ENCODE measurements at places on chromosomes 7 and 10. TPM values are rescaled to one million over a fixed set of nuclear protein-coding genes. Genes with fewer than 3 reads are reported as not detected.
A peak's percentile ranks its signal among the peaks of the same experiment; 100 is the strongest.

The GPR141 gene
- 4.0 TPM for total RNA-seq

GRCh38 chr7:105295596-105296352 is 92.9 kb downstream of the SRPK2 start:
- no peak for DNase-seq

The GBX1 gene
- total RNA-seq: not detected

- no peak for DNase-seq
These were observed 58.7 kb downstream of the CABCOCO1 start for GRCh38 chr10:61721431-61721830.

DNA sequence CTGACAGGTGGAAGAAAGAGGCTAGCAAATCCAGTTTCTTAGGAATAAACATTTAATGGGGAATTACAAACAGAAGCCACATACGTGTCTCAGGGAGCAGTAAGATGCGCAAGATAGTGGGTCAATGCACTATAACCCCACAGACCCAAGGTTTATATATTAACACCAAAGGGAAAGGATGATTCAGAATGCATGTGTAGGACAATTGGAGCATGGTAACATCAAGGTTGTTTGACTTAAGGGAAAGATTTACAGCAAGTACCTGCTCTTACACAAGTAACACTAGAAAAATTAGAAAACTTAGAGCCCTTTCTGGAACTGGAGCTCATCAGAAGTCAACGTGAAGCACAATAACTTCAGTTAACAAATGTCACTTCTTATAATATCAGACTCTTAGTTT is 161.1 kb upstream of the ZWINT start:
- DNase-seq: no peak

DNA sequence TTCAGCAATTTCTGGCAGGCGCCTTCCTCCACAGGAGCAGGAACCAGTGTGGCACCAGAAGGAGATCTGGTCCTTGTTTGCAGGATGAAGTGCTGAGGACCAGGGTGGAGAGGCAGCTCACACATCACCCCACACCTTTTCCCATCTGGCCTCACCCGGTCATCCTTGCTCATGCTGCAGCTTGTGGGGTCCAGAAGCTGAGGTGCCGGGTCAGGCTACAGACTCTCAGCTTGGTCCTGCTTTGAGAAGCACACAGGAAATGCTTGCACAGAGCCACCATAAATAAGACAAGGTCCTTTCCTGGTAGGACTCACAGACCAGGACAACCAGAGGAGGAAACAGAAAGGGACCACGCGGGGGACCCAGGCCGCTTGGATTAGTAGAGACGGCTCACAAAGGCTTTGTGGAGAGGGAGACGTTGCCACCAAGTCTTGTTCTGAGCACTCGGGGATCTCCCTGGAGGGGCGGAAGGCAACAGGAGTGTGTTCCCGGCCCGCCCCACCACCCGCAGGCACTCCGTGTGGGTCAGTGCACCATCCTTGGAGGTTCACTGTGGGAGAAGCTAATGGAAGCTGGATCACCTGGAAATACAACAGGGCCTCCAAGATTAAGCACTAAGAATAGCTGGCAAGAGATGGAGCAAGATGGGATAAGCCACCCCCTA is 29.6 kb upstream of the EN2 start:
- DNase-seq: no peak

DNA sequence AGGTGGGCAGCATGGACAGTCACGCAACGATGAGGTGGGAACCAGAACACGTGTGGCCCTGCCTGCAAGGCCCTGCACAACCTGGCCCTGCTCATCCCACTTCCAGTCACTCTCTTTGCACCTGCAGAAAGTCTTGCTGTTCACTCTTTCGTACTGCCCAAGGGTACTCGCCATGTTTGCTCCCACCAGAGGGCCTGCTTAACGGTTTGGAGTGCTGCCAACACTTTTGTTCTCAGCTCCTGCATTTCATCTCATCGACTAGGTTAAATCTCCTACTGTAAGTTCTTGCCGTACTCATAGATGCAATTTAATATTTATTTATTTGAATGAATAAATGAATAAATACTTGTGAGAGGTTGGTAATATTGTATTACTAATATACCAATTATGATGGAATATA is 315.3 kb downstream of the SDK1 start:
- no peak for DNase-seq

- no peak for DNase-seq
These were observed 17.9 kb downstream of the MMP21 start for GRCh38 chr10:125757742-125758141.

DNA sequence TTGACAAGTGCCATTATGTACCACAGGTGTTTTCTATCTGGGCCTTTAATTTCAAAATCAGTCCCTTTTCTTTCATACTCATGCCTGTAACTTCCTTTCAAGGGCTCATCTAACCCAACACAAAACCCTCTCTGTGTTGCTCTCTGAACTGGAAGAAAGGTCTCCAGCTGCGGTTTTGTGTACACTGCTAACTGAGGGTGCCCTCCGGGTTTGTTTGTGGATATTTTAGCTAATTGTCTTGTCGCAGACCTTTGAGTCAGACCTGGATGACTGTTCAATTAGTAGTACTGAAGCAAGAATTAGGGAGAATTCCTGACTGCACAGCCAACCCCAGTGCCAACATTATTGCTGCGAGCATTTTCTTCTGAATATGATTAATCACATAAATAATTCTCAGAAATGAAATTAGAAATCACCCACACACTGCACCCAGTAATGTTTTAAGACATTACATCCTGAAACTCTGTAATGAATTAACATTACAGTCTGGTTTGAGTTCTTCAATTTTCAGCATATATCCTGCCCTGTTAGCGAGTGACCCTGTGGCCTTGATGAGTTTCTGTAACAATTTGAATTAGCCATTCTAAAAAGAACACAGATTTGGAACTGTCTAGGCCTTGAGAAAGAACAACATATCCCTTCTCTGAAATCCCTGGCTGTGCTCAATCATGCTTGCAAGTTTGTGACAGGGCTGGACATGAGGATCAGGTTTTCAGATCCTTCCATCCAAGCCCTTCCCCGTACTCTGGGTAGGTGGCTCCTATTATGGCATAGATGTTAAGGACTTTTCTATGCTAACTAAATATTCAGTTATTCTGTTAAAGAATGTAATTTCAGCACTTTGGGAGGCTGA is 460.1 kb downstream of the PLXDC2 start:
- DNase-seq: no peak

The BMPER gene
- 10.0 TPM for total RNA-seq

The WNT8B gene
- total RNA-seq: not detected

DNA sequence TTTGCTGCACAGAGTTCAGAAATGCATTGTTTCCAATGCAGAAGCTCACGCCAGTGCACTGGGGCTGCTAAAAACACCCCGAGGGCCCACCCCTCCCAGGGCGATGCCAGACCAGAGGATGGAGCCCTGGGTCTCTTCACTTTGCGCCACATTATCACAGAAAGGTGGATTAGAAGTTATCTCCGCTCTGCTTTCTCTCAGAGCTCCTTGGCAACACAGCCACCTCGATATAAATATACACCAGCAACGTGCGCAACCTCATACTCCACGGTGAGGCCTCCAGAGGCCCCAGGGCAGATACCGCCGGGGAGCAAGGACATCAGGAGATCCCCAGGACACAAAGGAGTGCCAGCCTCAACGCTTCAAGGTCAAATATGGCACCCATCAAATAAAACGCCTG is 121.0 kb upstream of the TBX20 start:
- no peak for DNase-seq

DNA sequence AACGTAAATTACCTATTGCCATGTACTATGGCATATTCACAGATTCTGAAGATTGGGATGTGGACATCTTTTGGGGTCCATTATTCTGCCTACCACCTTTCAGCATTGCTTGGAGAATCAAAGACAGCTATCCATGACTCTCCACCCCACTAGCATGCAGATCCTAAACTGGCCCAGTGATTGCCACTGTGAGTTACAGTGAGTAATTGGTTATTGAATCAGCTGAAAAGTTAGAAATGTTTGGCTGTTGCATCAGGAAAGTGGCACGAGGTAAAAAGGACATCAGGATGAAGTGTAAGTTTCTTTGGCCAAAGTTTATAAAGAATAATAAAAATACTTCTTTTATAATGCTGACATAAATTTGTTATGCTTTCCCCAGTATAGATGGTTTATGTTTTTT is 148.2 kb upstream of the ETV1 start:
- DNase-seq: no peak

The ELOVL3 gene
- total RNA-seq: 0.87 TPM

GRCh38 chr10:102419269-102420180 is 940 bp upstream of the PSD start:
- no peak for DNase-seq

The KIFBP gene
- 21.4 TPM for total RNA-seq

DNA sequence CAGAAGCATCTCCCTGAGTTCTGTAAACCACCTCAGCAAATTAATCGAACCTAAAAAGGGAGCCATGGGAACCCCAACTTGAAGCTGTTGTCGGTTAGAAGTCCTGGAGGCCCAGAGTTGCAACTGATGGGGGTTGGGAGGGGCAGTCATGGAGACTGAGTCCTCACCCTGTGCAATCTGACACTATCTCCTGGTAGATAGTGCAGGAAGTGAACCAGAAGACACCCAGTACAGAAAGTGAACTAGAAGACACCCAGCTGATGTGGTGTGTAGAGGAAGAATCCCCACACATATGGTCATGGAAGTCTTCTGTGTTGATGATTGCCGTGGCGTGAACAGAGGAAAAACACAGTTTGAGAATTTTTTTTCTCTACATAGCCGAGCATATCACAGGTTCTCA is 58.8 kb upstream of the SRRM3 start:
- no peak for DNase-seq

DNA sequence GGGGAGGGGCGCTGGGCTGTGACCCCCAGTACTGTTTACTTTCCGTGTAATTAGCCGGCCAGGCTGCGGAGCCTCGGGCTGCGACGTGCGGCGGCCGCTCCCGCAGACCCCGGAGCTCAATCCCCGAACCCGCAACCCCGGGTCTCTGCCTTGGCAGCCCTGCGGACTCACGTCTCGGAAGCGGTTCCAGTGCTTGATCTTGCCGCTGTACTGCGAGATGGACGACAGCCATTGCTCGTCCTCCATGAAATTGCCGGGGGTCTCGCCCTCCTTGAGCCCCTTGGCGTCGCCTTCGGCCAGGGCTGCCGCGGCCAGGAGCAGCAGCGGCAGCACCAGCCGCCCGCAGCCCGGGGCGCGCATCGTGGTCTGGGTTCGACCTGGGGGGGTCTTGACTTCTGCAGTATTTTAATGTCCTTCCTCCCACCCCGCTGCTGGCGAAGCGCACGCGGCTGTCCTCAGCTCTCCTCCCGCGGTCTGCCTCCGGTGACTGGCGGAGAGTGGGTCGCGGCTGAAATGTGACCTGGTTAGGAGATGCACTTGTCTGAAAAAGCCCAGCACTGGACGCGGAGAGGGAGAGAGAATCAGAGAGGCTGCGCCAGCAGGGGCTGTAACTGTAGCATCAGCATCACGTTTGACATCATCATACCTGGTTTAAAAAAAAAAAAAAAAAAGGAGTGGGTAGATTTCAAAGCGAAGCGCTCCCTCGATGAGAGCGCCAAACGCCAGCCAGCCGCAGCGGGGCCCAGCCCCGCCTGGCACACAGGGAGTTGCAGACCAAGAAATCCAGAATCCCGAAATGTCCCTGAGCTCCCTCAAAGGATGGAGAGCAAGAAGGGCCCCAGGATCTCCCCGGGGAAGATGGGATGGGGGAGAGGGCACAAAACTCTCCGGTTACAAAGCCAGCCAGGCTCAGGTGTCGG is at the start of gene SPOCK2:
TSS of gene SPOCK2 (minus strand) at position 583 of the 920 bp plus-strand sequence. CDS start at position 360, 223 bp downstream.
- DNase-seq: no peak

The DLX5 gene
- not detected for total RNA-seq

The CYP2C19 gene
- total RNA-seq: not detected

GRCh38 chr10:101290881-101291280 is 61.6 kb upstream of the LBX1 start:
- DNase-seq: no peak

The TFR2 gene
- 0.41 TPM for total RNA-seq

- DNase-seq: no peak
These were observed 114.0 kb upstream of the CNTNAP2 start for GRCh38 chr7:146002431-146003078.

DNA sequence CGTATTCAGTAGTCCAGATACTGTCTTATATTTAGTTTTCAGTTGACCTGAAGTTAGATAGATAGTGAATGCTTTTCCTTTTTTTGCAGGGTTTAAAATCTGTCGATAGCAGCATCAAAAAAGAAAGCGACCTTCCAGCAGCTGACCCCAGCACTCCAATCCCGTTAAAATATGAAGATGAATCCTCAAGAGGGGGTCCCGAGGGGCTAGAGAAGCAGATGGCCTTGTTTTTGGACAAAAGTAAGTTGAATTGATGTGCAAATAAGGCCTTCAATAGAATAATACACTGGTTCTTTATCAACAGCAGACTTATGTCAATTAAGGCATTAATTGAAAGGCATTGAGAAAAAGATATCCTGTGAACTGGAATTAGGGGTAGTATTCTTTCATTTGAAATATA is 18.7 kb downstream of the EDRF1 start:
- DNase-seq: no peak

The CROT gene
- 8.4 TPM for total RNA-seq

The AKR1B15 gene
- total RNA-seq: not detected

DNA sequence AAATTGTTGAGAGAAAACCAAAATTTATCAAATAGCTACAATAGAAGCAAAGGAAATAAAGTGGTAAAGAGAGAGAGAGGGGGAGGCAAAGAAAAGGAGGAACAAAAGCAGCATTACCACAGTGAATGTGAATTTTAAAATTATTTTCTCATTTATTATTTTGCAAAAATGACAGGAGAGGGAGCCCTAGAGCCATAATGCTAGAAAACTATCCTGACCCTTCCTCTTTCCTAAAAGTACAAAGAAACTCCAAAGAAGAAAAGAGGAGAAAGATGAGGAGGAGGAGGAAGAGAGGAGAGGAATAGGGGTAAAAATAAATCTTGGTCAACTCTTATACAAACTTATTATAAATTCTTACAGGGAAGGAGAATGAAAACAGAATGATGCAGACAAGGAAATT is 921.5 kb downstream of the NRG3 start:
- DNase-seq: no peak

GRCh38 chr10:45657033-45657926 is 15.3 kb downstream of the ZFAND4 start:
- no peak for DNase-seq

GRCh38 chr7:53446170-53446569 is 410.7 kb downstream of the POM121L12 start:
- no peak for DNase-seq

GRCh38 chr10:61905837-61906561 is 4.5 kb downstream of the ARID5B start:
- DNase-seq: no peak

DNA sequence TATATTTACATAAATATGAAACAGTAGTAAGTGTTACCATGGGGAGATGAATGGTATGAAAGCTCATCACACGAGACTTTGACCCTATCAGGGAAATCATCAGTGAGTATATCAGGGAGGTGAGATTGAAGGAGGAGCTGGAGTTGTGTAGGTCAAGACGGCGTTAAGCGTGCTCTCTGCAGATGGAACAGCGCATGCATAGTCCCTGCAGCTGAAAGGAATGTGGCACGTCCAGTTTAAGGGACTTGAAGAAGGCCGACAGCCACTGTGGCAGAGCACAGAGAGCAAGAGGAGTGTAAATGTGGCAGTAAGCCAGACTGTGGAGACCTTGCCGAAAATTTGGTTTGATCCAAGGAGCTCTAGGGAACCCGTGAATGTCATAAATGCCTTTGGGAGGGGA is 38.9 kb downstream of the POU6F2 start:
- DNase-seq: peak; percentile 68
